Body of pancreas (tissue), 4 donors: ENCODE measurements at places on chromosomes 16 and 17. TPM values are rescaled to one million over a fixed set of nuclear protein-coding genes. Genes with fewer than 3 reads are reported as not detected.

The ASPSCR1 gene
- 17.9 TPM for total RNA-seq

The CDH15 gene
- total RNA-seq: not detected

The NOMO2 gene
- total RNA-seq: 172 TPM

The CD300LG gene
- total RNA-seq: 15.5 TPM

The TEX14 gene
- total RNA-seq: not detected

The ATMIN gene
- 15.8 TPM for total RNA-seq

The C16orf96 gene
- total RNA-seq: 0.52 TPM

DNA sequence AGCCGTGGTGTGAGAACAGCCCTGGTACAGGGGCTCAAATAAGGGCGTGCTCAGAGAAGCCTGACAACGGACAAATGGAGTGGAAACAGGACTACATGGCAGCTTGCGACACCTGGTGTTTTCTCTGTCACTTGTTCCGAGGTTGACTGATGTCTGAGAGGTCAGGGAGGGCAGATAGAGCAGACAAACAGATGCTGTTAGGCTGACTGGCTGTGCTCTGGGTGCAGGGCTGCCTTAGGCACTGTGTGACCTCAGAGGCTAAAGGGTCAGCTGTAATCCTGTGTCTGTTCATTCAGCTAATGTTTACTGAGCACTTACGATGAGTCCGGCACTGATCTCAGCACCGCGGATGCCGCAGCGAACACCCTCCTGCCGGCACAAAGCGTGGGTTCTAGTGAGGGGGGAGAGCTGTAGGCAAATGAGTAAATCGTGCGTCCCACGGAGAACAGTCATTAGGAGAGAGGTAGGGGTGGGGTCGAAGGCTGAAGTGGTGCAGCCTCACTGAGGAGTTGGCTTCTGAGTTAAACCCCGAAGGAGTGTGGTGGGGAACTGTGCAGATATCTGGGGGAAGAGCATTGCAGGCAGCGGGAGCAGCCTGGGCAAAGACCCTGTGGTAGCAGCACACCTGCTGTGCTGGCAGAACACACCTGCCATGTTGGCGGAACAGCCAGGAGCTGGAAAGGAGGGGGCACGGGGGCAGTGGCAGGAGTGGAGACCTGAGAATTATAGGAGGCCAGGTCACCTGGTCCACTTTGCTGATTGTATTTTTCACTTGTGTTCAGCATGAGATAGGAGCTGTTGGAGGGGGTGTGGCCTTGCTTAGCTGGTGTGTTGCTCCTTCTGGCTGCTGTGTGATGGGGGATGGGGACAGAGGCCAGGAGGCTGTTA is 35.0 kb downstream of the GPT2 start:
- peak; percentile 94 for DNase-seq

DNA sequence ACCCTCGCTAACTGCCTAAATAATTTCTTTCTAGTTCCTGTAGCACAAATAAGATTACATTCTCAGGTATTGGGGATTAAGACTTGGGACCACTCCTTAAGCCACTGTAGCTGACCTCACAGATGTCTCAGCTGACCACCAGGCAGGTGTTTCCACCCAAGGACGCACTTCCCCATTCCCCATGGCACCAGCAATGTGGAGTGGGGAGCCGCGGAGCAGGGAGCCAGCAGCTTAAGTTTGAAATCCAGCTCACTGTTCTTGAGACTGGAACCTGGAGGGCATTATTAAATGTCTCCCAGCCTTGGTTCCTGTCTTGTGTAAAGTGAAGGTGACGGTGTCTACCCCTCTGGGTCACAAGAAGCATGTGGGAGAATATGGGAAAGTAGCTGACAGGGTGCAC is 249.4 kb upstream of the CACNG5 start:
- no peak for DNase-seq

DNA sequence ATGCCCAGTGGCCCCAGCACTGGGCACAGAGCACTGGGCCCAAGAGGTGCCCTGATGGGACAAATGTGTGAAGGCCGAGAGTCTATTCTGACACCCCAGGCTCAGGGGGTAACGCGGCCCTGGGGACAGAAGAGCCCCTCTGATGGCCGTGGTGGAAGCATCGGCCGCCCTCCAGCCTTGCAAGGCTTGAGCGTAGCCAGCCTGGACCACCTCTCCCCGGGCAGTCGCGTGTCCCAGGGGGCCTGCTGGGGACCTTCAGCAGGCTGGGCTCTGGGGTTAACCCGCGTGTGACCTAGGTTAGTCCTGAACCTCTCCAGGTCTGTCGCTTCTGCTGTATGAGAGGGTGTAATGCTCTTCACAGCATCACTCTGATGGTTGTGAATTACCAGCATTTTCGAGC is 40.8 kb downstream of the NOS2 start:
- DNase-seq: no peak

- DNase-seq: no peak
Observed at GRCh38 chr16:71746442-71747046, 22.0 kb upstream of the PHLPP2 start.

DNA sequence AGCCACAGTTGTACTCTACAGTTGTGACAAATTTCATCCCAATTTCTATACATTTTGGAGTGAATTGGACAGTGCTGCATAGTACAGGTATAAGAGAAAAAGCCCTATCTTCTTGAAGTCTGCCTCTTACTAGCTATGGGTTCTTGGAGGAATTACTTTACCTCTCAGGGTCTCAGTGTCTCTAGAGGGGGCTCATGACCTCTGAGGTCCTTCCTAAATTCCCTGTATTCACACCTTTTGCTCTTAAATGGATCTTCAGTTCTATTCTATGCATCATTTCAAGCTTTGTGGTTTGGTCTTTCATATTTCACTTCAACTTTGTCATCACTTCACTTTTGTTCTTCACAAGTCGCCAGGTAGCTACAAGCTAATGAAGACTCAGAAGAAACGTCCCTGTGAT is 71.2 kb upstream of the ERCC4 start:
- DNase-seq: no peak

- no peak for DNase-seq
Observed at GRCh38 chr16:57884655-57885133, 82.4 kb upstream of the KIFC3 start.
